ENCODE measurements at places on chromosomes 11 and 22.

GRCh38 chr11:10322830-10323792 is 18.2 kb downstream of the ADM start:
- no peak for DNase-seq

DNA sequence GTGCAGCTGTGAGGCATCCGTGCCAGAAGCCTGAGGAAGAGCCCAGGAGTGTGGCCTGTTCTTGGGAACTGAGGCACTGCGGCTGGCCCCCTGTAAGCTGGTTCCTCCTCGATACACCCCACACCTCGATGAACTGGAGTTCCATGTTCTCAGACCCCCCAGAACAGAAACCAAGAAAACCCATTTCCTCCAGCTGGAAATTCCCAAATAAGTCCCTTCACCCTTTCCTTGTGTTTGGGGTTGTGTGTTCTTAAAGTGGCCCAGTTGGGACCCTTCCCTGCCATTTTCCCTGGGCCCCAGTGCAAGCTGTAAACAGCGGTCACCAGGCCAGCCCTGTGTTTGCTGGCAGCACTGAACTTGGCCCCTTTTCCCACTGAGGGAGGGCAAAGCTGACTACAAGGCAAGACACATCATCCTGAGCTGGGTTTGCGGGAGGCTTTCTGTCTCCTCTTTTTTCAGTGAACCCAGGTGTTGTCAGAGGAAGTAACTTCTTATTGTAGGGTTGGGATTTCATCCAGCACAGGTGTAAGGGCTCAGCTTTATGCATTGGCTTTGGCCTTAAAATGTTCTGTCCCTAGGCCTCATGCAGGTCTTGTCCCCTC is 60.1 kb upstream of the MPEG1 start:
- DNase-seq: no peak

GRCh38 chr22:31089160-31090100 is 8.3 kb downstream of the SMTN start:
- DNase-seq: no peak

- no peak for DNase-seq
Observed at GRCh38 chr22:41216984-41217383, 11.9 kb downstream of the L3MBTL2 start.

DNA sequence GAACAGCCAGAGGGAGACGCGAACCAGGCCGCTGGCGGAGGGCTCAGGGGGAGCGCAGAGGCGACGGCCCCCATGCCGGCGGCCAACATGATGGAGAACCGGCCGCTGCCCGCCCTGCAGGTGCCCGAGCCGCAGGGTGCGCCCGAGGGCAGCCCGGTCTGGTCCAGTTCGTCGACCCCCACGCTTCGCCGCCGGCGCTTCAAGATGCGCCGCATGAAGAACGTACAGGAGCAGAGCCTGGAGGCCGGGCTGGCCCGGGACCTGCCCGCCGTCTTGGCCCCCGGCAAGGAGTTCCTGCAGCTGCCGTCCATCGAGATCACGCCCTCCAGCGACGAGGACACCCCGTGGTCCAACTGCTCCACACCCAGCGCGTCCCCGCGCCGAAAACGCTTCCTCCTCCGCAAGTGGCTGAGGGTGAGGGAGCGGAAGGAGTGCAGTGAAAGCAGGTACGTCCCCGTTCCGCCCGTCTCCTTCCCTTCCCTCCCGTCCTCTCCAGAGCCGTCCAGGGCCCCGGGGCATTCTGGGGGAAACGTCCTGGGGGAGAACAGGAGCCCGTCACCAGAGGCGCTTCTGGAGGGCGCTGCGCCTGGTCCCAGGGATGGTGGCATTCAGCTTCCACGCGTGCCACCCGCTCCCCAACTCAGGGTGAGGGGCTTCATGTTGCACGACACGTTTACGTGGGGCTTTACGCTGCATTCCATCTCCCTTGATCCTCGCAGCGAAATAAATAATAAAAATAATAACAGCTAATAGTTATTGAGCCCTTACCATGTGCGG is 840 bp downstream of the GRAMD1B start:
- peak; percentile 34 for DNase-seq

DNA sequence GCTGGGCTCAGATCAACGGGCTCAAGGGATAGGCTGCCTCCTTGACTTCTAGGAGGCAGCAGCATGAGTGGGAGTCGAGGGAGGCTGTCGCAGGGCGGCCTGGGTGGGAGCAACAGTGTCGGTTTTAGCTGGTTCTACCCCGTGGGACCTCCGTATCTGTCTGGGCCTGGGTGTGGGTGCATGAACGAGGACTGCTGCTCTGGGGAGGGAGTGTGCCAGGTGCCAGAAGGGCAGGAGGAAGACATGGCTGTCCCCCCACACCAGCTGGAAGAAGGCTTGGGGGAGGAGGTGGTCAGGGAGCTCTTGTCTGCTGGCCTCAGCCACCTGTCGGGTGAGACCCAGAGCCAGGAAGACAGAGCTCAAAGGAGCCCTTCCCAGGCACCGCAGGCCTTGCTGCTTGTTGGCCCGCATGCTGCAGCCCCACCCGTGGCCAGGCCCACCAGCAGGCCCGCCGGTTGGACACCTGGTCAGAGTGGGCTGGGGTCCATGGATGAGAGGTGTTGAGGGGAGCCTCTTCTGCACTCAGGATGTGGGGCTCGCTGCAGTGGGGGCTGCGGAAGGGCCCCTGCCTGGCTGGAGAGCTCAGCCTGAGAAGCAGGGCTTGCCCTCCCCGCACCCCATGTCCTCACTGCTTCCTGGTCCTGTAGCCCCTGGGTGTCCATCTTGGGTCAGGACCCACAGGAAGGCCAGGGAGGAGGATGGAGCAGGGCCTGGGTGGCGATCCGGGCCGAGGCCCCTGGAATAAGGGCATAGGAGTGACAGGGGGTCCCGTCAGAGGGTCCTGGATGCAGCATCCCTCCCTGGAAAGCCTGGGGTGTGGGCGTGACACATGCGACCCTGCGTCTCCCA is 3.4 kb downstream of the CEND1 start:
- DNase-seq: no peak

GRCh38 chr11:122724520-122724919 is 69.0 kb downstream of the UBASH3B start:
- no peak for DNase-seq

- peak; percentile 37 for DNase-seq
Observed at GRCh38 chr11:1889224-1889930, 2.3 kb downstream of the PRR33 start.

DNA sequence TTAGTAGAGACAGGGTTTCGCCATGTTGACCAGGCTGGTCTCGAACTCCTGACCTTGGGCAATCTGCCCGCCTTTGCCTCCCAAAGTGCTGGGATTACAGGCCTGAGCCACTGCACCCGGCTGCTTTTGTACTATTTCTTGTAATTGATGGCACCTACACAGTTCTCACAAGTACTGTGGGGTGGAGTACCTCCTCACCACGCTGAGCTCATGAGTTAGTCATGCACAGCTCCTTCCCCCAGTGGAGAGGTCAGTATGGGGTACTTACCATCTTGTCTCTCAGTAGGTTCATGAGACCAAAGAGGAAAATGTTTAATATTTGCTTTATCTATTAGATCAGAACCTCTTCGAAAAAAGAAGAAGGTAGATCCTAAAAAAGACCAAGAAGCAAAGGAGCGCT is 2.1 kb downstream of the MRPL40 start:
- DNase-seq: no peak

GRCh38 chr22:36196254-36197064 is 5.2 kb downstream of the APOL4 start:
- no peak for DNase-seq

GRCh38 chr22:20126284-20127029 is 5.1 kb upstream of the ZDHHC8 start:
- no peak for DNase-seq

- no peak for DNase-seq
Observed at GRCh38 chr11:8233691-8234424, 29.8 kb downstream of the LMO1 start.

DNA sequence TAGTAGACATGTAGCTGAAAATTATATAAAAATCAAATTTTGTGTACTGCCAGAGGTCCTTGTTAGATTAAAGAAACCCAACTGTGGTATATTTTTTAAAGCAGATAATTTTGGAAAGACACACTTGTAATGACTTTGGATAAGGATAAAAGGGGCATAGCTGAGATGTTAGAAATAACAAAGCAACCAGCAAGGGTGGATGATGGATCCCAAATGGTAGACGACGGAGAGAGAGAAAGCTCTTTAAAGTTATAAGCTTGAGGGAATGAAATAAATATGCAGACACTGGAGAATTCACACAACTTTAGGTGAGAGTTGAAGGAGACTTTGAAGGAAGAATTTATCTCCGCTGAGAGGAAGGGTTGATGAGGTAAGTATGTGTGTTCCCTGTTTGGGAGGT is 10.6 kb downstream of the NCAM1 start:
- DNase-seq: no peak

- no peak for DNase-seq
Observed at GRCh38 chr11:57161351-57161750, 20.4 kb upstream of the LRRC55 start.

DNA sequence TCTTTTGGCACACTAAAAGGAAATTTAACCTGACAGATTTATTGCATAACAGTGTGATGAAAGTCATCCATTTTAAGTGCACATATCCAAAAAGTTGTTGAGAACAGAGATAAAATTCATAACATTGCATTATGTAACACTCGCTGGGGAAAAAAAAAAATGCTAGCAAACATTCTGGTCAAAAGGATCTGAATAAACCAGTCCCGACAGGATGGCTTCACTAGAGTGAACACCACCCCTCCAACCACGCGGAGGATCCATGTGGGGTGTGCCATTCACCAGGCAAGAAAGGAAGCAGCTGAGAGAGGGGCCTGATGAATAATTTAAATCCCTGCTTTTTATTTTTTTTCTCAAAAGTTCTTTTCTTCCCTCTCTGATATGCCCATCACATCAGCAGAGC is 258.7 kb downstream of the DCDC1 start:
- no peak for DNase-seq

DNA sequence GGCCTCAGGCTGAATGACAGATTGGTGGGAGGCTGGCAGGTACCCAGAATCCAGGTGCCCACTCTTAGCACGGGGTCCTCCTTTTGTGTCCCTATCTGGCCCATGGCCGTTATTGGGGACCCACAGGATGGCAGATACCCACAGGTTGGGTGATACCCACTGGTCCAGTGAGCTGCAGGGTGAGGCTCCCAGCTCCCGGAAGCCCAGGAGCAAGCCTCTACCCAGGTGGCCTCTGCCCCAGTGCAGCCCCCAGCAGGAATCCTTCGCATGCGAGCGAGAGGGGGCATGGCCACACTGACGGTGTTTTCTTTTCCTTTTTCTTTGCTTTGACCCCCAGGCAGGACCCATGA is 116.1 kb downstream of the PHF21B start:
- DNase-seq: no peak

- DNase-seq: no peak
Observed at GRCh38 chr11:9861860-9862725, 198.2 kb downstream of the SWAP70 start.

DNA sequence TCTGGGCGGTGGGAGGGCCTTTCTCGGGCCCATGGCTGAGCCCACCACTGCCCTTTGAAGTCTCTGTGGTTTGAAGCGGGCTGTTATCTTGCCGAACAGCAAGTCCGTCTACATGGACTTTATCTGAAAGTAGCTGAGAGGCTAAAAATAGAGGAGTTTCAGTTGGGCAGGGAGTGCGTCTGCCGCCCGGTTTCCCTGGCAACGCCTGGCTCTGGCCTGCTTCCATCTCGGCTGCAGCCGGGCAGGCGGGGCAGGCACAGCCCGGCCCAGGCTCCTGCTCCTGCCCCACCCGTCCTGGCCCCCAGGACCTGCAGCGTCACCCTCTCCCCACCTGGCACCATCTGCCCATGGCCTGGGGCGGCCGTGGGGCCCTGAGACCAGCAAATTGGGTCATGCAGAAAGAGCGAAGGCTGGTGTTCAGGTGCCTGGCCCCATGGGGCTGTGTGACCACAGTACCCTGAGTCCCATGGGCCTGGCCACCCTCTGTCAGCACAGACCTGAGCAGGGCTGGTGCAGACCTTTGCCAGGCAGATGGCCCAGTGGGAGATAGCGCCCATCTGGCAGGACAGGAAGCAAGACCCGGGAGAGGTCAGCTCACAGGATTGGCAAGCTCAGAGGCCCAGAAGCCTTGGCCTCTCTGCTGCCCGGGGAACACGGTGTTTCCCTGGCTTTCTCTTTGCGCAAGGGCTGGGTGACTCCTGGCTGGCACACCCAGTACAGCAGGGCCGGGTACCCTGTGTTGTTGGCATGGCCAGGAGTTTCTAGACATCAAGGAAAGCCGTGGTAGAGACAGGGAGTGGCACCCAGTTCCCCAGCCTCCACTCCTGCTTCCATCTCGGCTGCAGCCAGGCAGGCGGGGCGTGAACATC is 79.1 kb upstream of the KCNQ1OT1 start:
- DNase-seq: no peak

DNA sequence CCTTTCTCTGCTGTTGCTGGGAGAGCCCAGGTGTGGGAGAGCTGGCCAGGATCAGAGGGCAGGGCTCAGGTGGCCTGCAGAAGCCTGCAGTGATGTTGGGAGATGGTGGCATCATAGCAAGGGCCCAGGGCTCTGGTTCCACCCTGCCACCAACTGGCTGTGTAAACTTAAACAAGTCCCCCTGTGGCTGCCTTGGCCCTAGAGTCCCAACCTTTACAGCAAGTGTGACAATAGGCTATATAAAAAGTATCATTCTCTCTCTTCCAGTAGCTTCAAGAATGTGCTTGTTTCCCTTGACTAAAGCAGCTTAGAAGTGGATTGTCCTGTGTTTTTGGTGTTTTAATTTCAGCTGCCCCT is 201.8 kb upstream of the E2F8 start:
- DNase-seq: no peak

DNA sequence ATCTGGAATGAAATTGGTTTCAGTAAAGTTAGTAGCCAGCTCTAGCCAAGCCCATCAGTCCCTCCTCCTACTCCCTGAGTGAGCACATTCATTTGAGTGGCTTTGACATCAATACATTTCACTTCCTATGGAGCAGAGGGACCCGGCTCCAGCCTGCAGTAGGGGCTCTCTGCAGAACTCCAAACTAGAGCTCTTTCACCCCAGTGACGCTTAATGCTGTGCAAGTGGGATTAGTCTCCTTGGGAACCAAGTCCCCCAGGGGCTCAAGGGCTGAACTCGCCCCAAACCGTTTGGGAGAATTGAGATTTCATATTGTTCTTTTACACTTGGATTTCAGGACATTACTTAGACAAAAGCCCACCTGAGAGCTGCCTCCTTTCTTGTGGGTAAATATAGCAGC is 4.4 kb upstream of the FAM181B start:
- DNase-seq: no peak

DNA sequence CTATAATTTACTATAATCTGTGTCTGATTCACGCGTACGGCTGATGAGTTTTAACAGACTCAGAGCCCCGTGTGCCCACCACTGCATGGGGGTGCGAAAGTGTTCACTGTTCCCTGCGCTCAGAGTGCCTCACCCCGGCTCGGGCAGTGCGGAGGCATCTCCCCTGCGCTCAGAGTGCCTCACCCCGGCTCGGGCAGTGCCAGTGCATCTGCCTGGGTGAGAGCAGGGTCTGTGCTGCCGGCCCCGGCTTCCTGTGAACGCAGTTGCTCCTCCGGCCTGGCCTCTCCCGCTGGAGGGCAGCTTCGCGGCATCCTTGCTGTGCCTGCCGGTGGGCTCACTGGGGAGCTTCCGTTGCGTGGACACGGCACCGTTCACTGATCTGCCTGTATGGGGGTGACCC is 14.2 kb downstream of the PTDSS2 start:
- no peak for DNase-seq
